ENCODE measurements at places on chromosomes 13 and 19.

DNA sequence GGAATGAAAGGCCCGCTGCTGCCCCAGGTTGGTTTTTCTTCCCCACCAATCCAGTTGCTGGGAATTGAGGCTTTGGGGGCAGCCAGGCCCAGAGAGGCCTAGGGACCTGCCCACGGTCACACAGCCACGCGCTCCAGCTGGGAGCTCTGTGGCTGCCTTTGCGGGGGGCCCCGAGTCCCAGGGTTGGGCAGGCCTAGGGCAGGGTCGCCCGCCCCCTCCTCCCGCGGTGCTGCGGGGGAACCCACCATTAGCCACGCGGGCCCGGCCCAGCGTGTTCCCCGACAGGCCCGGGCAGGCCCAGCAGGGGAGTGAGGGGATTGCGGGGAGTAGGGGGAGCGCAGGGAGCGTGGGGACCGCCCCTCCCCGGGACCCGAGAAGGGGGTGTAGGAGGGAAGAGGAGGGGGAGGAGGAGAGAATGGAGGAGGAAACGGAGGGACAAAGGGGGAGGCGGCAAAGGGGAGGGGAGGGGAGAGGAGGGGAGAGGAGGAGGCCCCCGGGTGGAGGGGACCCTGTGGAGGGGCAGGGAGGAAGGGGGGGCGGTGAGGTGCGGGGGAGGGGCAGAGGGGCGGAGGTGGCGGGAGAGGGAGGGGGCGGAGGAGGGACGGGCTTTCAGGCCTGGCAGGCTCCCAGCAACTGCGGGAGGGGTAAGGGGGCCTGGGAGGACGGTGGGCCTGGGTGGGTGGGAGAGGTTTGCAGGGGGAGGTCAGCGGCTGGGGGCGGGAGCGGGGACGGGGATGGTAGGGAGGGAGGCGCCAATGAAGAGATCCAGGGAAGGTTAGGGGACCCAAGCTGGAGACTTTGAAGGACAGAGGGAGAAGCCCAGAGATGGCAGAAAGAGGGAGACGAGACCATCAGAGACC, 12.9 kb upstream of the TLE2 start:
- no peak for DNase-seq

- DNase-seq: no peak
Measured at GRCh38 chr13:74883834-74884233, 598.1 kb downstream of the TBC1D4 start.

DNA sequence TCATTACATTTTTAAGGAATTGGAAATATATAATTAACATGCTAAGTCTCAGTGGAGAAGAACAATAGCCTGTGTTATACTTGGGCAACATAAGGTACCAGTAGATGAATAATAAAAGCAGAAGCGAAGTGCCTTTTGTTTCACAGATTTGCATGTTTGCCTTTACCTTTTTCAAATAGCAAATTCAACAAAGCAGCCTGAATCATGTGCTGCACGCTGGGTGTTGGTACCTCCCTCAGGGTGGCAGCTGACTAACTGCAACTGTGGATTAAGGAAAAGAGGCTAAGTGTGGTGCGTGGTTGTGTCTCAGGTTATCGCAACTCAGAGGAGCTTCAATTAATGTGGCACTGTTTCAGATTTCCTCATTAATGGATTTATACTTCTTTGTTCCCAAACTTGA, 189.0 kb downstream of the LMO7 start:
- no peak for DNase-seq

DNA sequence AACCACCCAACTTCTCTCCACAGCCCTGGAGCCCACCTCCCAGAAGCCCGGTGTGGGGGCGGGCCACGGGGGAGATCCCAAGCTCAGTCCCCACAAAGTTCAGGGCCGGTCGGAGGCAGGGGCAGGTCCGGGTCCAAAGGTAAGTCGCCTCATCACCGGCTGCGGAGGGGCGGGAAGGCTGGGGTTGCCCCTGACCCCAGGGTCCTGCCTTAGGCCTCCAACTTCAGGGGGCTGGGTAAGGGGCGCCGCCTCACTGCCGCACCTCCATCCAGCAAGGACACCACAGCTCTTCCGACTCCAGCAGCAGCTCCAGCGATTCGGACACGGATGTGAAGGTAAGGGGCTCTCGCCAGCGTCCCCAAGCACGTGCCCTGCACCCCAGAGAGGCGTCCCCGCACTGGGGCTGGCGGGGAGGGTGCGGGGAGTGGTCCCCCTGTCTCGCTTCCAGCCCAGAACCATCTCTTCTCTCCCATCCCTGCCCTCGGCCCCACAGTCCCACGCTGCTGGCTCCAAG, 358 bp downstream of the C19orf33 start:
- no peak for DNase-seq

DNA sequence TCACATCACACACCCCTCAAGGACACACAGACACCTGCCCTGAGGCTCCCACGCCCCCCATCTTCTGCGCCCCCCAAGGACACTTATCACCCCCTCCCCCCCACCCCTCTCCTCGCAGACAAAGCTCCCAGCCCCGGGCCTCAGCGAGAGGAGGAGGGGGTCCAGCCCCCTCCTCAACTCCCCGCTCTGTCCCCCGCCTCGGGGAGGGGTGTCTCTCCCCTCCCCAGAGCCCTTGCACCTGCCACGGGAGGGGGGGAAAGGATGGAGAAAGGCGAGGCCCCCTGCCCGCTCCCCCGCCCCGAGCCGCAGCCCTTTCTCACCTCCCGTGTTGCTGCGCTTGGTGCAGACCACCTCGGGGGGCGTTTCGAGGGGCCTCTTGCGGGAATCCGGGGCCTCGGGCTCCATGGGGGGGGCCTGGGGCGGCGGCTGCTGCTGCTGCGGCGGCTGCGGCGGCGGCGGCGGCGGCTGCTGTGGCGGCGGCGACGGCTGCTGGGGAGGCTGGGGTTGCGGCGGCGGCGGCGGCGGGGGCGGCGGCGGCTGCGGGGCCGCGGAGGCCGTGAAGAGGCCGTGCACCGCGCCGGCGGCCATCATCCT, 621 bp downstream of the NOVA2 start:
- no peak for DNase-seq

GRCh38 chr13:75647126-75647784, 11.1 kb downstream of the LMO7 start:
- DNase-seq: peak; percentile 20

DNA sequence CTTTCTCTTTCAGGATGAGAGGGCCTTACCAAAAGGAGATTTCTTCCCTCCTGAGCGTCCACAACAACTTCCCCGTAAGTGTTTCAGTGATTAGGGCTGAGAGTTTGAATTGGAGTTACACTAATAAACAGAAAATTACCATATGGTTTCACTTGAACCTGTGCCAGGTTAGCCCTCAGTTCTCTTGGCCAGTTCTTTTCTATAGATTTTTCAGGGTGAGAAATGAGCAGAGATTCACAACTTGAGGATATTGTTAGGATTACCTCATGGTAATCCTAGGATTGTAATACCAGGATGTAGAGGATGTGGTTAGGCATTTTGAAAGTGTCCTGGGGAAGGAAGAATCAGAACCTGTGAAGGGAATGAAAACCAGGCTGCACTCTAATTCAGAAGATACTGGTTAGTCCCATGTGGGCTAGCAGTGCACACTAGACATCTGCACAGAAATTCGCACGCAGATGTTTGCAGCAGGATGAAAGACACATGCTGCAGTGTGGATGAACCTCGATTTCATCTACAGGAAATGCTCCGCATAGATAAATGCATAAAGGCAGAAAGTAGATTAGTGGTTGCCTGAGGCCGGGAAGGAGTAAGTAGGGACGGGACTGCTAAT, 24.1 kb downstream of the HNRNPM start:
- DNase-seq: no peak

GRCh38 chr13:109989155-109989554, 202.8 kb upstream of the IRS2 start:
- no peak for DNase-seq

DNA sequence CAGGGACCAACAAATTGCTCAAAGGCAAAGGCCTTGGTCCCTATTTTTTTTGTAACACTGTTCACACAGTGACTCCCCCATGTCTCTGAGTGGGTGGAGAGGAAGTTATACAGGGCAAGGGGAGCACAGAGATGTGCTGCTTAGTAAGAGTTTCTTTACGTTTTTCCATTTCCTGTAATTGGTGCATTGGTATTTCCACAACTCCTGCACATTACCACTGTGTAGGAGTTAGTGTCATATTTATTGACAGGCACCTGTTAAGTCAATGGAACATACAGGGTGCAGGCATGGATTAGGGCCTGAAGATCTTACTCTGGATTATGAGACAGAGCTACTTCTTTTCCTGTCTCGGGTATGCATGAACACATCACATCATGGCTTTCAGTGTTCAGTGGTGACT, 45.2 kb downstream of the SOX21 start:
- peak; percentile 14 for DNase-seq
